ENCODE measurements at places on chromosomes 4 and X.
A peak's percentile ranks its signal among the peaks of the same experiment; 100 is the strongest.

- no peak for DNase-seq
Measured at GRCh38 chrX:147069926-147070325, 255.4 kb upstream of the CXorf51A start.

DNA sequence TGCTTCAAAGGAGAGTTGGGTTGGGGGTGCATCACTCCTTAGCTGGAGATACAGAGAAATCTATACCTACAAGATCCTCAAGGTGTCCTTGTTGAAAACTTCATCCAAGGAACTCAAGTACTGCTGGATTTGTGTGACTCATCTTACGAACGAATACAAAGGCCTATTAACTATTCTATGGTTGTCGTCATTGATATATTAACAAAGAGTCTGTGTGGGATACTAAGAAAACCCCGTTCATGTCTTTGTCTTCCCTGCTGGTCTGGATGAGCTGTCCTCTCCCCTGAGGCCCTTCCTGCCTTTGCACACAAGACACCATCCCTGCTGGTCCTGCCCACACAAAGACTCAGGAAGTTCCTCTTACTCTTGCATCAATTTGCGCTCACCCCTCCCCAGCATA lies 54.9 kb upstream of the IRF2 start:
- DNase-seq: no peak

GRCh38 chr4:95957759-95958158 lies 117.9 kb downstream of the PDHA2 start:
- DNase-seq: no peak

- DNase-seq: peak; percentile 54
Measured at GRCh38 chrX:23901805-23902204, 5.9 kb downstream of the APOO start.

DNA sequence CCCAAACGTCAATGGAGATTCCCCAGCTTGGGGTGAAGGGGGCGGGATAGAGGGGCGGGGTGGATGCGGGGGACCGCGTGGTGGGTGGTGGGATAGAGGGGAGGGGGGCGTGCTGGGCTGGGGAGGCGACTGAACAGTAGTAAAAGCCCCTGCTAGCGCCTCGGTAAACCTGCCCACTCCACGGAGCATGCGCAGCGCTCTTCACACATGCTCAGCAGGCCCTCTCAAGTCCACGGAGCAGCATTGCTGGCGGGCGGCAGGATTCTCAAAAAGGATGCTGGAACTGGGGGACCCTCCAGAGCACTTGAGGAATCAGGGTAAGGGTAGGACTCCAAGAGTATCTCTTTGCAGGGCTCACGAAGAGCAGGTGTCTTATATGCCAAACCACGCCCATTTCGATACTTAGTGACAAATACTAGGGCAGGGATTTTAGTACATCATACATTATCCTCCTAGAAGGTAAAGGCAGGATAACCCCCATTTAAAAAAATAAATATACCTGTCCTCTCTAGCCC lies 378 bp upstream of the RPS6KA6 start:
- DNase-seq: no peak

DNA sequence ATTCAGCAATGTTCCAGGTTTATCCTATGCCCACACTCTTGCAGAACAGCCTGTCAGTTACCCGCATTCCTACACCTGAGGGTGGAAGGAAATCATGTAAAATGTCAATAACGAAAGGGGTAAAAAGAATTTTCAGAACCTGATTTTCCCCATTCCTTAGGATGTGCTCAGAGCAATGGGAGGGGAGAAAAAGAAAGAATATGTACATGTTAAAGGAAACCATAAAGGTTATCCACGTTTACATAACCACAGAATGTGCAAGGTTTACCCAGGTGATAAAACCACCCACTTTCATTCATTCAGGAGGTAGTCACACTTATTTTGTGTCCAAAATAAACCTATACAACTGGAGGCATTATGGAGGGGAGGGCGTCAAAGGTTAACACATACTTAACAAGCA lies 335.5 kb downstream of the ZNF674 start:
- no peak for DNase-seq

DNA sequence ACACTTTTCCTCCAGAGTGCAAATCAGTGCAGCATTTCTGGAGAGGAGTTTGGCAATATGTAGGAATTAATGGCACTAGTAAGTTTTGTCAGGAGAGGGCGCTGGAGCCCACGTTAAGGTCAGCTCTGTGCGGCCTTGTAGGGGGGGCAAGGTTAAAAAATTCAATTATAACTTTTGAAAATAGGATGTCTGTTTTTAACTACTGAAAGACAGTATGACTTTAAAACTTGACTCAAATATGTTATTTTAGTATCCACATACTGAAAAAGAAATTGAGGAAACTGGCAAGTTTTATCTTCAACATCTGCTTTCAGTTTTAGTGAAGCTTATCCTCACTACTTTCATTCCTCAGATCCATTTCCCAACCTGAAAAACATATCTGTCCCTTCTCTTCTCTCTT lies 30.9 kb upstream of the HSD17B13 start:
- no peak for DNase-seq

- no peak for DNase-seq
Measured at GRCh38 chr4:1211891-1212545, 36.9 kb downstream of the CTBP1 start.

DNA sequence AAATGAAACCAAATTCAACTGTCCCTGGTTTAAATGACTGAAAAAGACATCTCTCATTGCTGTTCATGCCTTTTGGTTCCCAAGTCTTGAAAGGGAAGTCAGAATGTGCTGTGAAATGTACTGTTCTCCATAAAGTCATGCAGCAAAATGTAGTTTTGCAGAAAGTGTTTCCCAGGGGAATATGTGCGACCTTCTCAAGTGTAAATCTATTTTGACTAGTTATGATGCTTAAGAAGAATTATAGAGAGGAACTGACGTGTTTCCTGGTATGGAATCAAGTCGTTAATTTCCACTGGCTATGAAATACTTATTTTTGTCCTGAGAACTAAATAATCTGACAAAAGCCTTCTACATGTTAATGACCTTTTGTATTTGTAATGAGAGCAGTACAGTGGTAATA lies 223.1 kb downstream of the CLCN4 start:
- DNase-seq: no peak

- DNase-seq: no peak
Measured at GRCh38 chr4:24704149-24704548, 91.2 kb upstream of the SOD3 start.

GRCh38 chr4:148795156-148795864 lies 353.1 kb upstream of the NR3C2 start:
- DNase-seq: no peak

DNA sequence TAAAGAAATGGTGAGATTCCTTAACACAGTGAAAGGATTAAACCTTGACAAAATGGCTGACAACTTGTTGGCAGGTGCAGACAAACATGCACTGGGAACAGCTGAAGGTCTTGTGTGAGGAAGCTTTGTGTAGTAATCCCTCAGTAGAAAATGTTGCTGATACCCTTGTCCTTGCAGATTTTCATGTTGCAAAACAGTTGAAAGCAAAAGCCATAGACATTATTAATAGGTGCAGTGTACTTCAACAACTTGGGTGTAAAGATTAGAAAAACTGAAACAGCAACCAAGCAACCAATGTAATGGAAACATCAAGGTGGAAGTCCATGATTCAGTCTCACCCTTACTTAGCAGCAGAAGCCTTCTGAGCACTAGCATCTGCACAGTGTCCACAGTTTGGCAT lies 29.8 kb downstream of the UGT2B7 start:
- DNase-seq: no peak

- DNase-seq: no peak
Measured at GRCh38 chrX:120439921-120440320, 29.2 kb downstream of the LAMP2 start.

DNA sequence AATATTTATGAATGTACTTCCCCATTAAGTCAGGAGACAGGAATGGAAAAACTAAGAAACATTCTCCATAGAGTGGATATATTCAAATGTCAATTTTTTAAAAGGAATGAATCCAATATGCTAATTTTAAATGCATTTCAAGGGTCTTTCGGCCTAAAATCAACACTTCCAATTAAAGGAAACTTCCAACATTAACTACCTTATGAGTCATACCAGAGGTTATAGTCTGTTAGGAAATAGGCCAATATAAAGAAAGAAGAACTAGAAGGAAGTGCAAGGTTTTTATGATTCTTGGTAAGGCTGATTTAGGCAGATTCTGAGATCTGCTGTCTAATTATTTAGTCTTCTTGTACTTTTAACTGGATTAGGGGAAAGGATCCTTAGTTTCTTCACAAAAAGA lies 260.1 kb upstream of the EDNRA start:
- no peak for DNase-seq

GRCh38 chr4:32192363-32192762 lies 1472.2 kb downstream of the PCDH7 start:
- no peak for DNase-seq

DNA sequence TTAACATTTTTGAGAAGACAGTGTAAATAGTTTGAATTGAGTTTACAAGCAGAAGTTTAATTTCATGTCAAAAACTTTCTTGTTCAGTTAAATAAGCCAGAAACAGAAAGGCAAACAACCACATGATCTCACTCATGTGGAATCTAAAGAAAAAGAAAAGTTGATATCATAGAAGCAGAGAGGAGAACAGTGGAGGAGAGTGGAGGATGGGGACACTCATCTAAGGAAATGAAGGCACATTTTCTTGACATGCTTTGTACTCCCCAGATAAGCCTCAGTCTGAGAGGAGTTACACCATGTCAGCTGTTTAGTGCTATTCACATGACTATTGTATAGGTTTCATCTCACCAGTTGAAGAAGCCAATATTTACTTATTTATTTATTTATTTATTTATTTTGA lies 13.5 kb downstream of the SNCA start:
- DNase-seq: no peak

- DNase-seq: no peak
Measured at GRCh38 chrX:25143596-25143995, 127.8 kb upstream of the ARX start.

- no peak for DNase-seq
Measured at GRCh38 chr4:5371415-5372190, 320.3 kb downstream of the STK32B start.

- no peak for DNase-seq
Measured at GRCh38 chrX:123610915-123611314, 121.9 kb downstream of the THOC2 start.

DNA sequence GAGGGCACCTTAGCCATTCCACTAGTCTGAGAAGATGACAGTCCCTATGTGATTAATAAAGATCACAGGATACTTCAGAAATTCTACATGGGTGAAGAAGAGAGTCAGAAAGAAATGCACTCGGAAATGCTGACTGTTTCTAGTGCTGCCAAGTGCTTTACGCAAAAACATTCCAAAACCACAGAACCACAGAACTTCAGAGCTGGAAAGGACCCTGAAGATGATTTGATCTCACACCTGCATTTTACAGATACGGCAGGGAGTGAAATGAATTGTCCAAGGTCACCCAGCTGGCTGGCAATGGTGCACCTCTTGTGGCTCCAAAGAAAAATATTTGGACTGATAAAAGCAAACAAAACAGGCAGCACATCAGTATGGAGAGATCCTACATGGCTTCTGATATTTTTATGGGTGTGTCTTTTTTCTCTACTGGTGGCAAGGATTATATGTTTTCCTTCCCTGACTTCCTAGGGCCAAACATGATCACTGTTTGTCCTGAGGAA lies 115.9 kb downstream of the MAML3 start:
- peak; percentile 72 for DNase-seq

- DNase-seq: no peak
Measured at GRCh38 chr4:38611676-38612075, 52.3 kb upstream of the KLF3 start.

DNA sequence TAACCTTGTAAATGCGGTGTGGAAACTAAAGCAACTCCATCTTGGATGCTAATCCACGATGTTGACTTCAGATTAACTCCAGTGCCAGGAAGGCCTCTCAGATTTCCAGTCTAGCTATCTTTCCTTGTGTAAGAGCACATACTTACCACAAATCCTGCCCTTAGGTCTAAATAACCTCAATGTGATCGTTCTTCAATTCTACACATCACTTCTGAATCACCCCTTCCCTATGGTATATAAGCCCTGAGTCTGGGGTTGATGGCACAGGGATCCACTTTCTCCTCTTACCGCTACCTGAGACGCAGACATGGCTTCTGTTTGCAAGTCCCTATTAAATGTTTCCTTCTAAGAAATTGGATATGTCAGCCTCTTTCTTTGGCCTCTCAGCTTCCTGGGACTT lies 17.5 kb upstream of the ZNF41 start:
- no peak for DNase-seq

DNA sequence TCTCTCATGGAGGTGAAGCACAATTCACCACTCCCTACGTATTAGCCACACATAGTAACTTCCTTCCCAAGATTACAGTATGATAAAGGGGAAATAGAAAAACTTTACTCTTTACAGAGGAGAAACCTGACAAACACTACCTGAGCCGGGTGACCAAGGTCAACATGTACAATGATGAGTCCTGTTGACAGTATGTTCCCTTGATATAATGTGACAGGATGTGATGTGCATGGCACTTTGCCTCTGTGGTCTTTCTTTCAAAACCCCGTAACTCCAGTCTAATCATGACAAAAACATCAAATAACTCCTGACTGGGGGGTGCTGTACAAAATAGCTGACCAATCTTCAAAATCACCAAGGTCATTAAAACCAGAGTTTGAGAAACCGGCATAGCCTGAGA lies 60.6 kb downstream of the CD99L2 start:
- no peak for DNase-seq

DNA sequence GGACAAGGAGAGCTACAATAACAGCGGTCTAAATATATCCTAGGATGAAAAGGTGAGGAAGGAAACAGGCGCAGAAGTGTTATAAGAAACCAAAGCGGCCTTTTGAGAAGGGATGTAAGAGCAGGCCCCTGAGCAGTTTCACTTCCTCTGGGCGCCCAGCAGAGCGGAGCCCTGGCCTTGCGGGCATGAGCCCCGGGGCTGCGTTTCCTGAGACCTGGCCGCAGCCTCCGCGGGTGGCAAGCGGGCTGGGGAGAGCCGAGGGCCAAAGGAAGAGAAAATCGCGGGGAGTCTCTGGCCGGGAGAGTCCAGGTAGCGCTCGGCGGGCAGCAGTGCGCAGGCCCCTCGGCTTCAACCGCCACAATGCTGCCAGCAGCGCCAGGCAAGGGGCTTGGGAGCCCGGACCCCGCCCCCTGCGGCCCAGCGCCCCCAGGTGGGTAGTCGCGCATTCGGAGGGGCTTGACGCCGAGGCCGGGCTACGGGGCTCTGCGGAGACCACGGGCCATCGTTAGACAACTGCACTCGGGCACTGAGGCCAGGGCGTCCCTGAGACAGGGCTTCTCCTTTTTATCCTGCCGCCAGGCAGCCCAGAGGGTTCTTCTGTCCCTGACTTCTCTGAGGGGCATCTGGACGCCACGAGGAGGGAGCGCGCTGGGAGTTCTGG lies at the start of gene BANK1:
BANK1 (plus strand) TSS at position 210 of the 661 bp plus-strand sequence; CDS start at position 361, 151 bp downstream.
- DNase-seq: no peak

GRCh38 chr4:153705743-153706468 lies 21.8 kb downstream of the TLR2 start:
- no peak for DNase-seq

DNA sequence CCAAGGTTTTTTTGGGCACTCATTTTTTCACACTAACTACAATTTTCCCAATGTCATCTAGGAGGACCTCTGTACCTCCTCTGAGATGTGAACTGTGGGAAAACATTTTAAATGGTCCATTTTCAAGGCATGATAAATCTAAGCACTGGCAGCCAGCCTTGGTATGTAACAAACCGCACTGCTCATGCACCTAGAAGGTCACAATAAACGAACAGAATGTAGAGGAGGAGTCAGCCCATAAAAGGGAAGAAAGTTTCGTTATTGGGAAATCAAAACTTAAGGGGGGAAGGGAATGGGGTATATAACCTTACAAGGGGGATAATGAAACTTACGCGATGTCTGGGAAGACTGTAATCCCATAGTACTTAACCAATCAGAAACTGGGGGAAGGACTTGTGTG lies 16.4 kb downstream of the COX18 start:
- DNase-seq: no peak

- no peak for DNase-seq
Measured at GRCh38 chr4:16573206-16573605, 325.2 kb downstream of the LDB2 start.

- DNase-seq: no peak
Measured at GRCh38 chr4:140277576-140277975, 95.9 kb upstream of the SCOC start.
